ENCODE measurements at places on chromosomes 7 and 10. TPM values are rescaled to one million over a fixed set of nuclear protein-coding genes. Genes with fewer than 3 reads are reported as not detected.

DNA sequence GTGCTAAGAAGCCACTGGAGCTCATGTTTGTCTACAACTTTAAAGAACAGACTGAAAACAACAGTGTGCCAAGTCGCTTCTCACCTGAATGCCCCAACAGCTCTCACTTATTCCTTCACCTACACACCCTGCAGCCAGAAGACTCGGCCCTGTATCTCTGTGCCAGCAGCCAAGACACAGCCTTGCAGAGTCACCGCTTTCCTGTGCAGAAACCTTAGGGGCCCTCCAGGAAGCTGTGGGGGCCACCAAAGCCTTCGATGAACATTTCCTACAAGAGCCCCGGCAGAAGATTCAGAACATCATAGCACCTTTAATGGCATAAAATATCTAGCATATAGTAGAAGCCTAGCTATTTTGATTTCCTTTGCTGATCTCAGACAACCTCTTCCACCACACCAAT is 88.0 kb upstream of the PRSS58 start:
- DNase-seq, result no peak

DNA sequence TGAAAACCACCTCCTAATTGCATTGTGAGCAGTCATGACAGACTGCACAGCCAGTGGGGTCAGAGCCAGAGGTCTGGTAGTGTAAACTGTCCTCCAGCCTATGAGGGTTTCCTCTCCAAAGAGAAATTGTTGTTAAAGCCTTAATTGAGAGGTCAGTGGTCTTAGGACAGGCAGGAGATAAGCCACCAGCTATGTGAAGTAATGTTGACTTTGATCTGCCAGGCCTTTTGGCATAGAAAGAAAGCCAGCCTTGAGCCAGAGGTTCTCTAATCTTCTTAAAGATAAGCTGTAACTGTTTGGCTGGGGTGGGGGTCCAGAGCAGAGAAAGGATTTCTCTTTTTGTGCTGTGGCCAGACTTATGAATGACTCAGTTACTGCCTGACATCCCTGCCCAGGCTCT is 248.4 kb downstream of the WDR11 start:
- no peak for DNase-seq

DNA sequence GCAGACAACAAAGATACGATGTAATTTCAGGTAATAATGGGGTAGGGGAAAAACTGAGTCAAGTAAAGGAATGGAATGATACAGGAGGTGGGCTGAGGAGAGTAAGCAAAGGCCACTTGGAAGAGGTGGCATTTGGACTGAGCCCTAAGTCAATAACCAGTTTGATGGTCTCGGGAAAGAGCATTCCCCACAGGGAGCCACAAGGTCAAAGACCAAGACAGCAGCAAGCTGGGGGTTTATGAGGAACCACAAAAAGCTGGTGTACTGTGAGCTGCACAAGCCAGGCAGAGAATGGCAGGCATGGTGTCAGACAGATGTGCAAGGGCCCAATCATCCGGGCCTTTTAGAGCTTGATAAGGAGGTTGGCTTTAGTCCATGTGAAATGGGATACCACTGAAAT is 98.7 kb downstream of the NOC3L start:
- no peak for DNase-seq

DNA sequence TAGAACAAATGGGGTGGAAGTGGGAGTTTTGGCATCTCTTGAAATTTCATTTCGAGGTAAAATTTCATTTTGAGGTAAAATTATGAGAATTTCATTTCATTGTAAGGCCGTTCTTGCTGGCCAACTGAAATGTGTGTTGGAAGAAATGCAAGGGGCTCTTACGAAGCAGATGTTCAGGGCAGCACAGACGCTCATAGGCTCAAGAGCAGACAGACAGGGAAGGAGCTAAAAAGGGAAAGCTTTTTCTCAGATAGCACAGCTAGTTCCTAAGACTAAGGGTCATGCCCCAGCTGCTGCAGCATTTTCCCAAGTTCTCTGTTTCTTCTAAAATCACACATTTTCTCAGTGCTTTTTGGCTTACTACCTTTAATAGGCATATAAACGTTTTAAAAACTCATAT is 65.1 kb upstream of the SFMBT2 start:
- no peak for DNase-seq

DNA sequence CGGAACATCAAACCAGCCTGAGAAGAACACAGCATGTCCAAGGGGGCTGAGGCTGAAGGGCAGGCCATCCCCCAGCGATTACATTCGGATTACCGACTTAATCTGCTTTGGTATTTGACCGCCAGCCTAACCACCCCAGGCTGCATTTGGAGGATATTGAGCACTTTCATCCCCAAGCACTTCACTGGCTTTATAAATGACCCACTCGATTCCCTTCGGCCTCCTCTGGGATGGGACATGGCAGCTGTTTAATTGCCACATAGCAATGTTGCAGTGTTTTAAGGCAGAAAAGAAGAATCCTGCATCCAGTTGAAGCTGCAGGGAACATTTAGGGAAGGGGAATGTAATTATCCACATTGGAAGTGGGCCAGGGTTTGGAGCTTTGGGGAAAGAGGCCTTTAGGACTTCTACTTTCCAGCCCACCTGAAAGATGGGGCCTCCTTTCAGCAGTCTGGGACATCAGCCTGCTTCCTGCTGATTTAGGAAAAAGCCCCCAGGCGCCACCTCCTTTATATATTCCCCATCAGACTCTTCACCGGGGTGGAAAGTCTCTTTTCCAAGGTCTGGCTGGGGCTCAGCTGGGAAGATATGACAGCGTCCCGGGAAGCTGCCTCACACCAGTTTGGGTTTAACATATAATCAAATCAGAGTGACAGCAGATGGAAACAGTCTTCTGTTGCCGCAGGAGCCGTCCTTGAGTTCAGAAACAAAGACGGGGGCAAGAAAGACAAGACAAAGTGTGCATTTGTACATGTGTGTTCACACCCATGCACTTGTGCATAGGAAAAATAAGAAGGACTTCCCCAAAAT is 9.2 kb downstream of the DPCD start:
- DNase-seq, result no peak

GRCh38 chr7:93115796-93116195 is 2.0 kb downstream of the SAMD9 start:
- DNase-seq, result no peak

GRCh38 chr7:38881947-38882684 is 26.9 kb downstream of the VPS41 start:
- no peak for DNase-seq

DNA sequence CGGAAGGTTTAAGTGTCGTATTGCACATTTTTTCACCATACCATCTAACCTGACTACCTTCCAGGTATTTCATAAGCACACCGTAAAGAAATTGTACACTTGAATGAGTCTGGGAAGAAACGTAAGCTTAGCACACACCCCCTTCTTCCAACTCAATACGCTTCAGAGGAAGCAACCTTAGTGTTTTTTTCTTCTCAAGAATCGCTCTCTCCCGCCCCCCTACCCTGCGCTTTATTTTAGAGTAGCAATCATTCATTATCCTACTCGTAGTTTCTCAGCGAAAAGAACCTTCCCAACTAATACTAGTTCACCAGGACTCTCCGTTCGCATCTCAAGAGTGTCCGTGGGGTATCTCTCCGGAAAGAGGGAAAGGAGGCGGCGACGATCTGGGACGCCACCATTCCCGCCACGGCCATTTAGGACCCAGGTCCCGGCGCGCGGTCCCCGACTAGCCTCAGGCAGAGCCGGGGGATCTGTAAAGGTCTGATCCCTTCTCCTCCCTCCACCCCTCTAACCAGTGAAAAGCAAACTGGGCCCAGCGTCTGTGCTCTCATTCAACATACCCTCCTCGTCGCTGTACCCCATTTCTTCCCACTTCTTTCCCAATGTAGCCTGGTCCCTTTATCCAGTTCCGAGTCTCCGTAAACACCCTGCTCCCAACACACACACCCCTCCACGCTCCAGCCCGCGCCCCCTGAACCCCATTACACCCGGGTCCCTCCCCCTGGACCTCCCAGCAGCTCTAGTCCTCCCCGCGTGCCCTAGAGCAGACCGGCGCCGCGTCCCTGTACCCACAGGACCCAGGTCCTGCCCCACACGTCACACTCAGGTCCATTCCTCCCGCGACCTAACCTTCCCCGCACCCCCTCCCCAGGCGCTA is 16.0 kb downstream of the MYOZ1 start:
- DNase-seq, result peak; percentile 17

GRCh38 chr10:75649466-75649865 is 218.0 kb downstream of the LRMDA start:
- no peak for DNase-seq

GRCh38 chr7:95357623-95358022 is 33.3 kb upstream of the PON1 start:
- no peak for DNase-seq

GRCh38 chr7:109898-110556 is 82.3 kb upstream of the FAM20C start:
- DNase-seq, result no peak

Gene EPHB4
- total RNA-seq, result 1.6 TPM

Gene PILRB
- total RNA-seq, result 50.6 TPM

Gene PON1
- not detected for total RNA-seq

All from activated CD4-positive, alpha-beta T cell treated with anti-CD3 and anti-CD28 coated beads, Interleukin-2, amount 10 ng/mL, durations not matched to agents 7 days and 5 days (primary cell).